Suppressor macrophage treated with lipopolysaccharide for 1 hour (primary cell): ENCODE measurements at places on chromosomes 6 and 20.

- DNase-seq = no peak
These were observed at the start of gene TUBB2B for GRCh38 chr6:3227363-3228045. TSS of gene TUBB2B (minus strand) at chr6:3227653. CDS start at chr6:3227543, 110 bp downstream.

DNA sequence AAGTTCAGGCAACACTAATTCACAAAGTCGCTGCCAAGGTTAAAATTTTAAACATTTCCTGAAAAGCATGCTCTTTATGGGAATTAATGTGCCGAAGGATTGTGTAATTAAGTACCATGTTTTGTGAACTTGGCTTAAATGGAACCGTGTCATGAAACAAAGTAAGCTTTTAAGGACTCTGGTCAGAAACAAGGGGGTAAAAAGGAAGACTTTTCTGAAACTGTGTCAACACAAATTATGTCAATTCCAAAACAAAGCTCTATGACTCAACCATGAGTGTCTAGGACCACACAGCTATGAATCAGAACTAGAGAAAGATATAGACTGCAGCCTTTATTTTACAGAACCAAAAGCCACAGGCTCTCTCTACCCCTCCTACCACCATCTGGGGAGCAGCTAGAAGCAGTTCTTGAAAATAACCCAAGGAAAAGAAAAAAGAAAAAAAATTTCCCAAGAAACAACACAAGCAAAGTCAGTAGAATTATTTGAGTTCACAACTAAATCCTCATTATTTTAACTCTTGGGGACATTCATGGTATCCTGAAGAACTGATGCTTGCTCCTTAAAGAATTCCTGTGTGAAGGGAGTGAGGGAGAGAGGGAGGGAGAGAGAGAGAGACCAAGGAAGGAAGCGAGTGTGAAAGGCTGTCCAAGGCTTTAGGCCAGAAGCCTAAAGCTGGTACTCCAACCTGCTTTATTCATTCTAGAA is 81.9 kb downstream of the ZMYND8 start:
- peak; percentile 97 for DNase-seq

DNA sequence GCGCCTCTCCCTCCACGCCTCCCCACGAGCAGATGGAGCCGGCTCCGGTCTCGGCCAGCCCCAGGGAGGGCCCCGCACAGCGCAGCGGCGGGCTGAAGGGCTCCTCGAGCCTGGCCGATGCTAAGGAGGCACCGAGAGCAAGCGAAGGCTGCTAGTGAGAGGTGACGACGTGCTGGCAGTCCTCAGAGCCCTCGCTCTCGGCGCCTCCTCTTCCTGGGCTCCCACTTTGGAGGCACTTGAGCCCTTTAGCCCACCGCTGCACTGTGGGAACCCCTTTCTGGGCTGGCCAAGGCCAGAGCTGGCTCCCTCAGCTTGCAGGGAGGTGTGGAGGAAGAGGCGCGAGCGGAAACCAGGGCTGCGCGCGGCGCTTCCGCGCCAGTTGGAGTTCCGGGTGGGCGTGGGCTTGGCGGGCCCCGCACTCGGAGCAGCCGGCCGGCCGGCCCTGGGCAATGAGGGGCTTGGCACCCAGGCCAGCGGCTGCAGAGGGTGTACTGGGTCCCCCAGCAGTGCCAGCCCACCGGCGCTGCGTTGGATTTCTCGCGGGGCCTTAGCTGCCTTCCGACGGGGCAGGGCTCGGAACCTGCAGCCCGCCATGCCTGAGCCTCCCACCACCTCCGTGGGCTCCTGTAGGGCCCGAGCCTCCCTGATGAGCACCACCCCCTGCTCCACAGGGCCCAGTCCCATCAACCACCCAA is 2.5 kb upstream of the TMEM14C start:
- peak; percentile 45 for DNase-seq

- no peak for DNase-seq
These were observed at the start of gene PNPLA1 for GRCh38 chr6:36269834-36270705. TSS of gene PNPLA1 (plus strand) at chr6:36270060. CDS start at chr6:36270460, 400 bp downstream.
